ENCODE measurements at places on chromosomes 3 and 15. TPM values are rescaled to one million over a fixed set of nuclear protein-coding genes. Genes with fewer than 3 reads are reported as not detected.

- DNase-seq, result peak; percentile 87
Observed at GRCh38 chr3:188947401-188948280, 224.1 kb upstream of the TPRG1 start.

GRCh38 chr3:58183221-58183620, 27.6 kb downstream of the DNASE1L3 start:
- no peak for DNase-seq

Gene DNAJA4
- polyA plus RNA-seq, result 27.3 TPM

DNA sequence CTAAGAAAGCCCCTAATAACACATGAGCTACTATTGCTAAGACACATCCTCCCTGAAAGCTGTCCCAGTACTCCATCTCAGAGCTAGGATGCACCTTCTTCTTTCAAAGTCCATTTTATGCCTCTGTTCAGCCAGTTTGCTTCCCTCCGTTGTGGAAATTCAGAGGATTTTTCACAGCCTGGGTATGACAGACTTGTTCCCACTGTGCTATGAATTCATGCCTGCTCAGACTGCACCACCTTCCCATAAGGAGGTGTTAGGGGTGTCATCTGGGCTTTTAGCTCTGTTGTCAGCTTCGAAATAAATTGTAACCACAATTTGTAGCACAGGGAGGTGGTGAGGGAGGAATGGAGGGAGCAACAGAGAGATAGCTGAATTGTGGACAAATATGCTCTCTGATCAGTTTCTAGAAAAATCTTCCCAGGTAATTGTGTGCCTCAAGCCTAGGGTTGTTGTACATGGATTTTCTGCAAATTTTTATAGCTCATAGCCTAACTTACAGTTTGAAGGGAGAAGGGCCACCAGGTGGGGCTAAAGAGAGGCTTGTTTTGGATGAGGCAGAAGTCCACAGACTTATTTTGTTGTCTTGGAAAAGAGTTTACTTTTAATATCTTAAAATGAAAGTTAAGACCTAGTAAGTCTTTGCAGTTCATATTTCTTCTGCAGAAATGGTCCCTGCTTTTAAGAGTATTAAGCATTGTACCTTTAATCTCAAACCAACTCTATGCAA, 462.0 kb downstream of the PDCD6IP start:
- peak; percentile 37 for DNase-seq

Gene PLCH1
- polyA plus RNA-seq, result 7.4 TPM

Gene DNAJC13
- 43.4 TPM for polyA plus RNA-seq

DNA sequence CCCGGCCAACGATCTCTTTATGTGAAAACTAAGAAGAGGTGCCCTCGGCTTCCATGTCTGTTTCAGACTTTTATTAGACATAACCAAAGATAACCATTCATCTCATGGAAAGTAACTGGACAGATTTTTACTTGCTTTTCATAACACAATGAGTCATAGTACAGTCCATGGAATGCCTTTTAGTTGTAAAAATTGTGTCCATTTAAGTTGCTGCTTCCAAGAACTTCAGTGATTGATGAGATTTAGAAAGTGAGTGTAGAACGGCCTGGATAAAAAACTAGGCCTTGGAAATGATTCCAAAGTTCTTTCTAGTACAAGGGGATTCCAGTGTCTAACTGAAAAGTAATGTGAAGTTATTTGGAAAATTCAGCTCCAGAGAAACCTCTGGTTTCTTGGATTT, 10.8 kb downstream of the EIF2AK4 start:
- DNase-seq, result peak; percentile 15
